ENCODE measurements at places on chromosomes 11 and 22.

- DNase-seq = no peak
Measured at GRCh38 chr11:72828081-72828567, 13.9 kb downstream of the ATG16L2 start.

GRCh38 chr11:104823657-104824056 is 74.6 kb downstream of the CASP12 start:
- DNase-seq = no peak

GRCh38 chr11:120212259-120212878 is 1.5 kb downstream of the OAF start:
- DNase-seq = no peak

DNA sequence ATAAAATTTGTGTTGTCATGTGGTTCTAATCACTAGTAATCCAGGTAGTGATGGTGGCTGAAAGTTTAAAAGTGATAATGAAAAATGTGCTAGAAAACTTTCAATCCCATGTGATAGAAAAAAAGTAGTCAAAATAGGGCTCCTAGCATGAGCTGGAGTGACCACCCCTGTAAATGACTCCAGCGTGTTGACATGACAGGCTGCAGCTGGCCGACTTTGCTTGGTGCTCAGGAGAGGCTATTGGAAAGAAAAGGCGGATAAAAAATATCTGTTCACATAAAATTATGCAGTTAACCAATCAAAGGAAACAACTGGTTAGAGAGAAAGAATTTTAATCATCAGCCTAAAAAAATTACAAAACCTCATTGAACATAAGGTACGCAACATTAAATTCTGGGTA is 16.9 kb upstream of the MTCH2 start:
- no peak for DNase-seq

DNA sequence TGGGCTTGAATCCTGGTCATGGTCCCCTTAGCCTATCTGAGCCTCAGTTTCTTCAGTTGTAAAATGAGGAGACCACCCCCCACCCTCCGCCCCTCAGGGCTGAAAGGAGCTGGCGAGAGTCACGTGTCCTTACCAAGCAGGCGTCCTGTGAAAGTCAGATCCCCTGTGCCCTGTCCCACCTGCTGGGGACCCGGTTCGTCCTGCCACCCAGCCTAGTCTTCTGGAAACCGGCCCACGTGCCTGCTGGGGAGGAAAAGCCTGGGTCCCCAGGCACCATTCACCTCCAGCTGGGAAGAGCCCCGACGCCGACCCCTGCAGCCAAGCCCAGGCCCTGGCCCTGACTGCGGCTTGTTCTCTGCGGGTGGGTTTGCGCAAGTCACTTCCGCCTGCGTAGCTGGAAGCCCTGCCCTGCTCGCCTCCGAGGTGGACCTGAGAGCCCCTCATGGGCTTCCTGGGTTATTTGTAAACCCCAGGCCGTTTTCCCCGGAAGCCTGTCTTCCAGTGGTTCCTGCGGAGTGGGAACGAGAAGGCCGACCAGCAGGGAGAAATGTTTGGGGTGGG is 679 bp upstream of the SSH3 start:
- no peak for DNase-seq

GRCh38 chr22:26713823-26714449 is 56.5 kb downstream of the MIAT start:
- no peak for DNase-seq

- no peak for DNase-seq
Measured at GRCh38 chr11:113045146-113045545, 83.9 kb downstream of the NCAM1 start.

DNA sequence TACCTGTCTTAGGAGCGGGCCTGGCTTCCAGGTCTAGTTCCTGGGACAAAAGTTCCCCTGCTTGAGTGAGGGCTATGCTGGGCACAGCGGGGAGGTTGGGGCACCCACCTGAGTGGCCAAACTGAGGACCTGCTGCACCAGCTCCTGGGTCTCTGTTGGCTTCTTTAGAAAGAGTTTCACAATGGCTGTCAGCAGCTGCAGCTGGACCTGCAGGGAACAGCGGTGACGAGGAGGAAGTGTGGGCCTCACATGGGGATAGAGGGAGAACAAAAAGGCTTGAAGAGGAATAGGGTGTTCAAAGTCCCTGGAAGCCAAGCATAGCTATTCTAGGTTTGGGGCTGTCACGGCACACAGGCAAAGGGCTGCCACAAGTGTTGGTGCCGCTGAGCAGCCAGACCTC is 26.7 kb upstream of the RASL10A start:
- no peak for DNase-seq

DNA sequence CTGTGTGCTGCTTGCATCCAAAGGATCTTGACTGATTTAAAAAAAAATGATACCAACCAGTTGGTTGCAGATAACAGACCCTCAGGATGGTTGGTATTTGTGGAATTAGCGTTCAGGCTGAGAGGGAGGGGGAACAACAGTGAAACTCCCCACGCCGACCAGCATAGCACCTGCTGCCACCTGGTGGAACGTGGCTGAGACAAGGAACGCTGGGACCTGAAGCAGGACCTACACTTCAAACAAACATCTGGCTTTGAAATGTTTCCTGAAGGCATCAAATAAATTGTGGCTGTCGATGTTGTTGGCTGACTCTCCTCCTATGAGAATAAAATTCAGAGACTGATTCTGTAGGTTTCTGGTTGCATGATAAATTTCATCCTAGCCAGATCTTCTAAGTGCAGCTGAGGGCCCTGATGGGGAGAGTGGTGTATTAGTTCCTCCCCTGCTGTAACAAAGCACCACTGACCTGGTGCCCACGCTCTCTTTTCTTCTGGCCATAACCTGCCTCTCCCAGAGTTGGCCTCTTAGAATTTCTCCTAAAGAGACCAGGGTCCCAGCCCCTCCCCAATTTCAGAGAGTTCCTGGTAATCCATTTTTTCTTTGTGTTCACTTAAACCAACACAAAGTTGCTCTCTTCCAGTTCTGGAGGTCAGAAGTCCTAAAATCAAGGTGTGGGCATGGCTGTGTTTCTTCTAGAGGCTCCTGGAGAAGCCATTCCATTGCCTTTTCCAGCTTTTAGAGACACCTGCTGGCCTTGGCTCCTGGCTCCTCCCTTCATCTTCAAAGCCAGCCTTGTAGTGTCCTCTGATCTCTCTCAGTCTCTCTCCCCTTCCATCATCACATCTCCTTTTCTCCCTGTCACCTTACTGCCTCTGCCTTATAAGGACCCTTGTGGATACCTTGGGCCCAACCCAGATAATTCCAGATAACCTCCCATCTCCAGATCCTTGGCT is 17.3 kb downstream of the APOL2 start:
- no peak for DNase-seq

GRCh38 chr22:19748991-19749664 is 11.4 kb upstream of the TBX1 start:
- no peak for DNase-seq

DNA sequence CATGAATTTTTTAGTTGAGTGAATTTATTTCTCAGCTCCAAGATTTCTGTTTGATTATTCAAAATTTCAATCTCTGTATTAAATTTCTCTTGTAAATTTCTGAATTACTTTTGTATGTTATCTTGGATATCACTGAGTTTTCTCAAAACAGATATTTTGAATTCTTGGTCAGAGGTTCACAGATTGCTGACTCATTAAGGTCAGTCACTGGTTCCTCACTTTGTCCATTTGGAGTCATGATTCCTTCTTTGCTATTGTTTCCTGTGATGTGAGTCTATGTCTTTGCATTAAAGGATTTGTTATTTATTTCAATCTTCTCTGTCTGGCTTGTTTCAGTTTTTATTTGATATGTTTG is 10.2 kb upstream of the IL17RA start:
- no peak for DNase-seq

DNA sequence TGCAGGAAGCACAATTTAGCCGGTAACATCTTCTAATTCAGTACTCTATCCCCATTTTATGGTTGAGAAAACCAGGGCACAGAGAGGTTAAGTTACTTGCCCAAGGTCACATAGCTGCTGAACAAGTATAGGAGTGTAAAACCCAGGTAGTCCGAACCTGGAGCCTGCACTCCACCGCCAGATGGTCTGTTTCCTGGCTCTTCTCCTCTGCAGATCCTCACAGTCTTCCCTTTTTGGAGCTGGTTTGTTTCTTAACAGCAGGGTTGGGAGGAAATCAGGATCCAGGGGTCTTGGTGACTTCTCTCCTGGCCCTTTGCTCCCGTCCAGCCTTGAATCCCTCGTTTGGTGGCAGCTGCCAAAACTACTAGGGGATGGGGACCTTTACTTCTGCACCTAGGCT is 12.0 kb downstream of the TSPAN18 start:
- DNase-seq = no peak

DNA sequence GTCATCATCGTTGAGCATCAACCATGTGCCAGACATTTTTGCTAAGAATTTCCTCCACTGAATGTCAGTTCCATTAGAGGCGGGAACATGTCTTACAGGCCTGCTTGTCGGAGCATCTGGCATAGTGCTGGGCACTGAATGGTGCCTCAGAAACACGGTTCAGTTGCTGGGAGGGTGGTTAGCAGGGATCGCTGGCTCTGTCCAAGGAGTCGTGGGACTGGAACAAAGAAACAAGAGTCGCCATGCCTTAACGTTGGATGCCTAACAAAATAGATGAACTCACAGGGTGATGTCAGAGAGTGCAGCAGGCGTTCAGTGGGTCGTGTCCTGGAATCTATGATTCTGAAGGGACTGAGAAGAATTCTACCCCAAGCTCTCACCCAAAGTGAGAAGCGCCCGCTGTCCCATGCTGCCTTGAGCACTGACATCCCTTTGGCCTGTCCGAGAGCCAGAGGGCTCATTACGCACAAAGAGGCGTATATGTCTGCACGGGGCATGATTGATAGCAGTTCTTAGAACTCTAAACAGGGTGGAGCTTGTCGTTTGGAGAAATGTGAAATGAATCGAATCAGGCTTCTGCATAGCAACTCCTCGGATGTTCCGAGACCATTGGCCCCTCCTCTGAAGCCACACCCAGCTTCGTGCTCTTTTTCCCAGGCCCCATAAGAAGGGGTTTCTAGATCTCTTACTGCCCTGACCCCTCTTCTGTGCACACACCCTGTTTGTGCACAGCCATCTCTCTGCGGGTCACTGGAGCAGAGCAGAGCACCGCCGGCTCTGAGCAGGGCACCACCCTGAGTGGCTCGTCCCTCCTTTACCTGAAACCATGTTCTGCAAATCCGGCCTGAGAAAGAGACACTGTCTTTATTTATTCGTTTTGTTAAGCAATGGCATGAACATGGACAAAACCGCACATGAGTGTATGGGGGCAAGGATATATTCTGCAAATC is 113.1 kb upstream of the B3GAT1 start:
- no peak for DNase-seq

DNA sequence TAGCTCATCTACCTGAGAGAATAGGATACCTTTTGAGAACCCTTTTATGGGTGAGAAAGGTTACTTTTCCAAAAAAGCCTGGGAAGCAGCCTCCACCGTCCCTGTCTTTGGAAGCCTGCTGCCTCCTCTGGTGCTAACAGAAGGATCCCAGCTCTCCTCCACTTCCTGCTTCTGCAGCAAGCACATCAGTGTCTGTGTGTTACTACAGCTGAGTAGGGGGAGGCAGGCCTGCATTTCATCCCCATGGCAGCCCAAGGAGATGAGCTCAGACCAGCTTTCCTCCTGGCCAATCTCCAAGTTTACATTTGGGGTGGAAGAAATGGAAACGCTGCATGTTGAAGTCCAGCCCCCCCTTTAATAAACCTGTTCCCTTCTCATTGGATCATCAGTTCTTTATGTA is 7.4 kb upstream of the CCDC34 start:
- DNase-seq = no peak

DNA sequence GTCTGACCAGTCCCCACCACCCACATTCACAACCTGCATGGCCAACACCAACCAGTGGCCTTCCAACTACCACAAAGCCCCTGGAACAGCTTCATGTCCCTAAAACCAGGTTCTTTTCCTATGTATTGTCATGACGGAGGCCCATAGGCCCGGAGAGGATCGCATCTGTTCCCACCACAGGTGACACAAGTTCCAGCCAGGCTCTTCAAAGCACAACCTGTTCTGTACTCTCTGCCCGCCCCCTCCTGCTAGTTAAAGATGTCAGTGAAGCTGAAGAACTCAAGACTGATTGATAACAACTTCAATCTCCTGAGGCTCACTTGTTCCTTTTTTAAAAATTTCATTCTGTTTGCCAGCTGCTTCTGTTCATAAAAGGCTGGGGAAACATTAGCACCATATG is 121.1 kb upstream of the GUCY1A2 start:
- DNase-seq = no peak

DNA sequence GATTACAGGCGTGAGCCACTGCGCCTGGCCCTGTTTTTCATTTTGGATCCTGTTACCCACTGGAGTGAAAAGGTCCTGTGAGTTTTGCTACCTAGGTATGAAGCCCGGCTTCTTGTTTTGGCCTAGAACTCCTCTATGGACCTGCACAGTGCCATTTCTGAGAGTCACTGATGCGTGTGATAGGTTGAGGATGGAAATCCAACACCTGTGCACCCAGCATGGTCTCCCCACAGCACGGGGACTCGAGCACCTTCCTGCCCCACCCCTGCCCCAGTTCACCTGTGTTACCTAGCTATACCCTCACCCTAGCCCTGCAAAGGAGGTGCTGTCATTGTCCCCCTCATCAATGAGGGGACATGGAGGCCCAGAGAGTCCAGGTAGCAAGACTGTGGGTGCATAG is 5.1 kb downstream of the FBLN1 start:
- DNase-seq = no peak

- DNase-seq = no peak
Measured at GRCh38 chr22:29136782-29137700, 64.2 kb downstream of the KREMEN1 start.

GRCh38 chr22:47781024-47781423 is 1018.6 kb downstream of the TBC1D22A start:
- no peak for DNase-seq

DNA sequence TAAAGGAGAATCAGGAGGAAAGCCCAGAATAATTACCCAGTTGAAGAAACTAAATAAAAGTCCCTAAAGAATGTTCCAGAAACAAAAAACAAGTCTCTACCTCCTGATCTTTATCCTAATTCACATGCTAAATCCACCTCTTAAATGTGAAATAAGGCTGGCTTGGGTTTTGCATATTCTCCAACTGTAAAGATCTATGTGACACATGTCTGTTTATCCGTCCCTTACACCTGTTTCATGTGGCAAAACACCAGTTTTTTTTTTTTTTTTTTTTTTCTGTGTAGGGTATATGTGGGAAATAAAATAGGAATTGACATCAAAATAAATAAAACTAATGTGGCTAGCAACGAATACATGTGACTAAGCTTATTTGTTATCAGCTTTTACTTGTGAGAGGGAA is 70.5 kb downstream of the NARS2 start:
- no peak for DNase-seq

DNA sequence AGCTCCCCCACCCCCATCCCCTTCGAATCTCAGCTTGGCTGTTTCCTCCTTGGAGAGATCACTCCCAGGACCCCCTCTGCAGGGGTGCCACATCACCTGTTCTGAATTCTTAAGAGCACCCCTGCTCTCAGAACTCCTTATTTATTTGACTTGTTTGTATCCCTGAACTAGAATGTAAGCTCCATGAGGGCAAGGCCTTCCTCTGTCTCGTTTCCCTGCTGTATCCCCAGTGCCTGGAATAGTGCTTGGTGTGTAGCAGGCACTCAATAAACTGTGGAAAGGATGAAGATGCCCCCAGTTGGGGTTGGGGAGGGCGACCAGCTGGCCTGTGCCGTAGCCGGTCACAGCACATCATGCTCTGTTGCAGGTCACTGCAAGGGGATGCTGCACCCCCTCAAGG is 3.6 kb upstream of the MDK start:
- DNase-seq = no peak
